ENCODE measurements at places on chromosomes 2 and 18. TPM values are rescaled to one million over a fixed set of nuclear protein-coding genes. Genes with fewer than 3 reads are reported as not detected.

The CSRNP3 gene
- not detected for total RNA-seq

The PLEK gene
- total RNA-seq = 28.8 TPM

The PEX13 gene
- 20.1 TPM for total RNA-seq

- no peak for DNase-seq
Observed at GRCh38 chr18:58536534-58537271, 92.2 kb downstream of the ALPK2 start.

The KCTD1 gene
- total RNA-seq = 4.1 TPM

DNA sequence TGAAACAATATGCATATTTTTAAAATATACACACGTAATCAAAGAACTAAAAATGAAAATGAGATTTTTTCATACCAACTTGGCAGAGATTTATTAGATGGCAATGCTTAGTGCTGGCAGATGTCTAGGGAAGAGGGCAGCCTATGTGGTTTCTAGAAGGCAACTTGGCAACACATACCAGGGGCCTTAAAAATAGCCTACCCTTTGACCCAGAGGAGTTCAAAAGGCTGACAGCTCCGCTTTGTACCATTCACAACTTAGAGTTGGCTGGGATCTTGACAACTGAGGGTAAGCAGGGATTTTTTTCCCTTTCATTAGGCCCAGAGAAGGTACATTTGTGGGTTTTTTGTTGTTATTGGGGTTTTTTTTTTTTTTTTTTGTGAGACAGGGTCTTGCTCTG is 26.4 kb upstream of the GPR55 start:
- no peak for DNase-seq

- DNase-seq = no peak
Observed at GRCh38 chr18:79320216-79320850, 75.4 kb upstream of the NFATC1 start.

The IL36A gene
- total RNA-seq = not detected

The AQP12A gene
- not detected for total RNA-seq

The NYAP2 gene
- total RNA-seq = not detected

The GATA6 gene
- total RNA-seq = 0.14 TPM

- DNase-seq = no peak
Observed at GRCh38 chr2:27583390-27583915, 611 bp downstream of the ZNF512 start.

- DNase-seq = no peak
Observed at GRCh38 chr2:85308896-85309555, 18.8 kb downstream of the TGOLN2 start.

DNA sequence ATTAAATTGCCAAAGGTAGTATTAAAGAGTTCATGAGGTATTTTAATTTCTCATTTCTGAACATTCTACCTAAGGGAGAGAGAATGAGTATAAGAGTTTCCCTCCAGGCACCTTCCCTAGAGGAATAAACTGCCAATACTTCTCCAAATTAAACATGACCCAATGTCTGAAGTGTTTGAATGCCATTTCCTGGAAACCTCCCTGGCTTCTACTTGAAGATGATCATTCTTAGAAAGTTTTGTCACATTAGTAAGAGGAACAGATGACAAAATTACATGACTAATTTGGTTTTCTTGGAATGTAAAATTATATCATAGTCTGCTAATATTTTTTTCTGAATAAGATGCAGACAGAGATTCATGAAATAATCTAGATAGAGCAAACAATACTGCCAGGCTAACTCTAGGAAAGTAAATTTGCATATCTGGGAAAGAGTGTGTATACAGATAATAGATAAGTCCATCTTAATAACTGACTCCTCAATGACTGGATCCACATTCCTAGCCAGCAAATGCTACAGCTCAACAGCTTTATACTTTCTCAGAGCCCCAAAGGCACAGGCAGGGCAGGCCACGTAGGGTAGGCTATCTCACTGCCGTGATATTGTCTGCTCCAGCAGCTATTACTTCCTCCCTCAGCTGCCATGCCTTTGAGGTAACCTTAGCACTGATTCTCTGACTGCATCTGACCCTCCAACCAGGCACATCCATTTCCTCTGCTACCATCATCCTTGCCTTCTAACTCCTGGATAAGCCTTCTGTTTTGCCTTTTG is 630.8 kb upstream of the PIK3C3 start:
- DNase-seq = no peak

The ABCG5 gene
- not detected for total RNA-seq

The ALLC gene
- not detected for total RNA-seq

DNA sequence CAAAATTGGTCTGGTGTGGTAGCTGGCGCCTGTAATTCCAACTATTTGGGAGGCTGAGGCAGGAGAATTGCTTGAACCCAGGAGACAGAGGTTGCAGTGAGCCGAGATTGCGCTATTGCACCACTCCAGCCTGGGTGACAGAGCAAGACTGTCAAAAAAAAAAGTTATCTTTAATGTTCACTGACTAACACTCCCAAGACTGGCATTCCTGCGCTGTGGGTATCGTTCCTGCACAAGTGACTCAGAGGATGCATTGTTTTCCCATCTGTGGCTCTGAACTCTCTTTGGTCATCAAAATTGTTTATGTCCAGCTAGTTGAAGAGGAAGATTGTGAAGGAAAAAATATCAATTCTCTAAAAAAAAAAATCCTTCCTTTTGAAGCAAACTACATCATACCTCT is 539.0 kb downstream of the SOX11 start:
- DNase-seq = no peak

The RUFY4 gene
- 4.9 TPM for total RNA-seq

- no peak for DNase-seq
Observed at GRCh38 chr2:7847321-7847720, 834.5 kb upstream of the ID2 start.

- DNase-seq = no peak
Observed at GRCh38 chr2:19021721-19022120, 336.7 kb downstream of the OSR1 start.

GRCh38 chr18:13577091-13577697 is 149.2 kb downstream of the FAM210A start:
- no peak for DNase-seq

The EPC2 gene
- total RNA-seq = 39.2 TPM

GRCh38 chr2:60271713-60272112 is 281.7 kb downstream of the BCL11A start:
- no peak for DNase-seq

The ABCB11 gene
- 0.28 TPM for total RNA-seq

The SLC5A7 gene
- total RNA-seq = not detected

GRCh38 chr2:56630286-56630685 is 446.5 kb downstream of the CCDC85A start:
- DNase-seq = no peak

- no peak for DNase-seq
Observed at GRCh38 chr18:42509750-42510415, 554.8 kb downstream of the PIK3C3 start.

The RFTN2 gene
- total RNA-seq = 0.08 TPM

The CYS1 gene
- total RNA-seq = 0.14 TPM

Data from activated naive CD8-positive, alpha-beta T cell treated with anti-CD3 and anti-CD28 coated beads, Interleukin-2, amount 10 ng/mL, durations not matched to agents 7 days and 5 days (primary cell).